Mucosa of gallbladder (tissue), 1 donor: ENCODE measurements at places on chromosomes 2 and 18. TPM values are rescaled to one million over a fixed set of nuclear protein-coding genes. Genes with fewer than 3 reads are reported as not detected.

- no peak for DNase-seq
These were observed 855.3 kb downstream of the SLC4A3 start for GRCh38 chr2:220482716-220483115.

- no peak for DNase-seq
These were observed 374.3 kb downstream of the SLC4A3 start for GRCh38 chr2:220001751-220002150.

- no peak for DNase-seq
These were observed 36.3 kb downstream of the PIEZO2 start for GRCh38 chr18:11113046-11113548.

DNA sequence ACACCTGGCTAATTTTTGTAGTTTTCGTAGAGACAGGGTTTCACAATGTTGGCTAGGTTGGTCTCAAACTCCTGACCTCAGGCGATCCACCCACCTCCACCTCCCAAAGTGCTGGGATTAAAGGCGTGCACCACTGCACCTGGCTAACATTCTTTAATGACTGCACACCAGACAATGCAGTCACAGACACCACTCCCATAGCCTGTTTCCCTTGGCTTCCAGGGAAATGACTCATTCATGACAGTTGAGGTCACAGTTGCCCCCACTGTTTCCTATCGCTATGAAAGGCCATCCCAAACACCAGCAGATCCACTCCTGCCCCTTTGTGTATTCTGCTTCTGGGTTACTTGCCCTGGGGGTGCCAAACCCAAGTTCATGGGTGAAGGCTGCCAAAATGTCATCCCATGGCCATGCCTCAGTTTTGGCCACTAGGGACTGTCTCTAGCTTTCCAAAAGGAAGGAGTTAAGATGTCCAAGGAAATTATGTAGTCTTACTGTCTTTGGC is 8.7 kb downstream of the CHMP1B start:
- no peak for DNase-seq

DNA sequence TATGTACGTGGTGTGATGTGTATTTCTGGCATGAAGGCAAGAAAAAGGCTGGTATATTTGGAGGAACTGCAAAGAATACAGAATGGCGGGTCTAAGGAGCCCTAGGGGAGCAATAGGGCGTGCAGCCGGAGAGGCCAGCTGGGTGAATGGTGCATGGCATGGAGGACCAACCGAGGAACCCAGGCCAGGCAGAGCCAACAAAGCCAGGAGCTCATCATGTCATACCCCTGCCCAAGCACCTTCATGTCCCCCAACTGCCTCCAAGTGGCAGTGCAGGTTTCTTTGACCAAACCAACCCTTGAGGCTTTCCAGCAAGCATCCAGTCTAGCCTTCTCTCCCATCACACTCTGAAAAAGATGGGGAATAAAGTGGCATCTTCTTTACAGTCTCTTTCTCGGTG is 8.9 kb upstream of the KCNK3 start:
- no peak for DNase-seq

DNA sequence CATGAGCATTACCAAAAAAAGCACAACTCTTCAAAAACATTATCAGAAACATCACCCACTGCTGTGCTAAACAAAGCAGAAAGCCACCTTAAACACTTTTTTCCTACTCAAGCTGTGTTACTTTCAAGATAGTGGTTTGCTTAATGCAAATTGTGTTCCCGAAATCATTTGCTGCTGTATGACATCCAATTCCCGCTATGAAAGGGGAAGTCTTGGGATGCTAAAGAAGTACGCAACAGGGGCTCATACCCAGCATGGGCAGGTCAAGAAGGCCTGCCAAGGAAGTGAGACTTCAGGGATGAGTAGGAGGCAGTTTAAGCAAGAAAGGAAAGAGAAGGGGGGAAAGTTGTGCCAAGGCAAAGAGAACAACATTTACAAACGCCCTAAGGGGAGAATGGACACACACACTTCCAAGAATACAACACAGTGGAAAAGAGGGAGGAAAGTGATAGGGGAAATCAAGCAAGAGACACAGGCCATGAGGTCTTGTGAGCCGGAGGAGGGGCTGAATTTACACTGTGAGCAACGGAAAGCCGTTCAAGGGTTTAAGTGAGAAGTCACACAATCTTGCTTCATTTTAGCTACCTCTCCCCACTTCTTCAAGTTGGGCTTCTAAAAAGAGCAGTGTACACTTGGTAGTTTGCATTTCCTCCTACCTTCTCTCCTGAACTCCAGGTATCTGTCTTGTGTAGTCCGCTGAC is 4.0 kb downstream of the PTPN2 start:
- DNase-seq = no peak

Gene SERPINB12
- total RNA-seq = not detected

DNA sequence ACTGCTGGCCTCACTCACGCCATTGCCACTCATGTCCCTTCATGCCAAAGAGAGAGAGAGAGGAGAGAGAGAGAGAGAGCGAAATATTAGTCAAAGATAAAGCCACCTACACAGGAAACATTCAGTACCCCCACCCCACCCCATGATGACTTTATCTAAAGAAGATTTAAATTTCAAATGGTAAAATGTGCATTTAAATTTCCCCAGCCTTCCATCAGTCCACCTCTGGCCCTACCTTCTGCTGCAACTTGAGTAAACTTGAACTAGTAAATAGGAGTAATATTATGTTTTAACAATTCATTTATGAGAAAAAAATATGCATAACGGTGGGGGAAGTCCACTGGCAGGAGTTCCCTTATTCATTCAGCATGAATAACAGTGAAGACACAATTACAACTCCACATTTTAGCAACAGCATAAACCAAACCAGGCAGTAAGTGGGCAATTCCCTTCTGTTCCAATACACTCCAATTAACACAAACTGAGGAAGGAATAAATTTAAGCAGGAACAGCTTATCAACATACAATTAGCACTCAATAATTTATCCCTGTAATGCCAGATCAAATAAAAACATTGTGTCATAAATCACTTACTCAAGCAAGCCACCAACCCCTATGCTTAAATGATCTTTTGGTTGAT is 264.2 kb downstream of the LNPK start:
- DNase-seq = no peak

Gene CYBRD1
- 126 TPM for total RNA-seq

GRCh38 chr2:65053199-65053598 is 3.0 kb upstream of the CEP68 start:
- DNase-seq = no peak

GRCh38 chr2:47041891-47042684 is 113.0 kb downstream of the STPG4 start:
- no peak for DNase-seq

DNA sequence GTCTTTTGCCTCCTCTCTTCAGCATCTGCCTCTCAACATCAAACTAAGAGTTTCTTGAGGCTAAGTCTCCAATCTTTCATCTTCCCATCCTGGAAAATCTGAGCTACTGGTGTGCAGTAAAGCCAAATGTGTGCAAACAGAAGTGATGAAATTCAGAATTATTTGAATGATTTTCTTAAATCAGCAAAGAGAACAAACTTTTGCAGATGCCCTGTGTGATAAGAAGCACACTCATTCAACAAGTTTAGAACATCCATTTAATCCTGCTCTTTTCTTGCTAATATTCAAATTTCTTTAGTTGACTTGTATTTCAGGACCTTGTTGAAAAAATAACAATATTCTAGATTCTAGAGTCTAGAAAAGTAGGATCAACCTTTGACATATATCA is 1374.9 kb upstream of the CELF4 start:
- DNase-seq = no peak

- DNase-seq = no peak
These were observed 83.1 kb downstream of the CAMKMT start for GRCh38 chr2:44444881-44445280.

GRCh38 chr18:11470941-11471340 is 138.5 kb upstream of the SLC35G4 start:
- no peak for DNase-seq

DNA sequence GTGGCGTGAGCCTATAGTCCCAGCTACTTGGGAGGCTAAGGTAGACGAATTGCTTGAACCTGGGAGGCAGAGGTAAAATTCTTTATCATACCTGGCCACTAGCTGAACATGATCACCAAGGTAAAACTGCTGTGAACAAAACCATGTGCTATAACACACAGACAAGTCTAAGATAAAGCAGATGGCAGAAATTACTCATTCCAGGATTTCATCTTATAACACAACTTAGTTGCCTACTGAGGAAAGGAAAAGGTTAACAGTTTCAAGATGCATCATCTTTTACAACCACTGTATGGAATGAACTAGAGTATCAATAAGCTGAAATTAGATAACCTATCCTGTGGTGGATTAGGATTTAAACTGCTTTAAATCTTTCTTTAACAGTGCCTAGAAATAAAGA is 8.3 kb downstream of the ARL5A start:
- DNase-seq = no peak

DNA sequence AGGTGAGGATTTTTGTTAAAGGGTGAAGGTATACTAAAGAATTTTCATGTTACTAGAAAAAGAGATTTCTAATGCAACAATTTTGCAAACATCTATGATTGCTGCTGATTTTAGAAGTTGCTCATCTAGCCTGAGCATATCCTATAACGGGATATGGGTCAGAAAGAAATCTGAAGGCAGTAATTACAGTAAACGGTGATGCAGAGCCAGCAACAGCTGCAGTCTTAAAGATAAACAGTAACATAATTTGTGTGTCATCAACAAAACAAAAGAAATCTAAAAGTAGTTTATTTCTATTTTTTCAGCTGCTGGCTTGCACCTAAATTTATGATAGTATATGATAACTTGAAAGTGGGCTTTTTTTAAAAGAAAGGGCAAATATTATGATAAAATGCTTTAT is 215.7 kb downstream of the SLC4A10 start:
- DNase-seq = no peak

Gene CNDP1
- 4.0 TPM for total RNA-seq

Gene LYPD6
- 30.1 TPM for total RNA-seq

DNA sequence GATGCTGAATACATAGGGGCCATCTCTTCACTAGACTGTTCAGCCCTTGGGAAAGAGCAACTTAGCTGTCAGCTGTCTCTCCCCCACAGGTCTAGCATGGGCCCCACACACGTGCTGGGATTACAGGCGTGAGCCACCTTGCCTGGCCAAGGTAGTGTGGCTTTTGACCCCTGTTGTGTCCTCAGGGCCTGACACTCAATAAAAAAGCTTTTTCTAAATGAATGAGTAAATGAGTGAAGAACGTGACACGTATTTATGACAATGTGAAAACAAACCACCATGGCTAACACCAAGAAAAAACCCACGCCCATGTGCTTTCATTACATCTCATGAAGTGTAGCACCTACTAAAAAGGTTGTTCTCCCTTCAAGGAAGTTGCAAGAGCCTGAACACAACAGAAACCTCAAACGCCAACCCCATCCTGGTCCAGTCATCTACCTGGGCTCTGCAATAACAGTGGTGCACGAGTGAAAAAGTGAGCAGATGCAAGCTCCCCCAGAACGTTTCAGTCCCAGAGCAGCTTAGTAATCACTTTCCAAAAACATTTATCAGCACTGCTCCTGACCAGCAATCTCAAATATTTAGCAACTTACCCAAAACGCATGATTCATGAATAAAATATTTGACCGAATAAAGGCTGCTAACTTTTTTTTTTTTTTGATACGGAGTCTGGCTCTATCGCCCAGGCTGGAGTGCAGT is 3.4 kb downstream of the WDFY1 start:
- no peak for DNase-seq

DNA sequence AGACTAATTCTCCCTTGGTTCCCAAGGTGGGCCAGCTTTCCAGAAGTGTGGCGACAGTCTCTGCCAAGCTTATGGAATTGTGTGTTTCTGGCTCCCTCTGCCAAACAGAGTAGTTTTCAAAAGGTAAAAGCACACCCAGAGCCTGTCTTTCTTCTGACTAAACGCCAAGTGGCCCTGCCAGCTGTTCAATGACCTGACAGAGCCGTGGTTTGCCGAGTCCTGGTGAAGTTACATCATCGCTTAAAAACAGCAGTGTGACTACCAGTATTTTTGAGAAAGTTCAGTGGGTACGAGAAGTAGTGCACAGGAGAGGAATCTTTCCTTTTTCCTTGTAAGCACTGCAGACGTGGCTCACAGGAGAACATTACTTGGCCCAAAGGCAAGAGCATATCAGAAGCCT is 1.9 kb downstream of the PER2 start:
- DNase-seq = peak; percentile 72

Gene SERPINB5
- 0.14 TPM for total RNA-seq

- no peak for DNase-seq
These were observed 180.8 kb downstream of the SLC8A1 start for GRCh38 chr2:40271094-40271493.

Gene DNAJC5G
- not detected for total RNA-seq

DNA sequence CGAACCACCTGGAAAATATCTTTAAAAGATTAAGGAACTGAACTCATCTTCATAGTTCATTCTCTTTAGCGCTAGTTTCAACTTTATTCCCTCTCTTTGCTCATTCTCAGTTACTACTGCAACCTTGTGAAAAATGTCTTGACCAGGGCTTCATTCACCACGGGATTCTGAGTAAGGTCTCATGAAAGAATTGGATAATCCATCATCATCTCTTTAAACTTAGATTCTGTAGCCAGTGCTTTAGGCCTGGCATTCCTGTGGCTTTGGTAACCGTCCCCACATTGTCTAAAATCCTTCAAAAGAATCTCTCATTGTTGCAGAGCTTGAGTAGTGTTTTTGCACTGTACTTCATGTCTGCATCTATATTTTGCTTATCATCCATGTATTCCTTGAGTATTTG is 229.5 kb downstream of the ETAA1 start:
- DNase-seq = no peak

GRCh38 chr2:204336153-204336744 is 209.0 kb upstream of the PARD3B start:
- no peak for DNase-seq

Gene SP100
- total RNA-seq = 86.6 TPM

- no peak for DNase-seq
These were observed 63.8 kb downstream of the EHD3 start for GRCh38 chr2:31297751-31298150.

Gene WNT6
- total RNA-seq = 1.5 TPM

DNA sequence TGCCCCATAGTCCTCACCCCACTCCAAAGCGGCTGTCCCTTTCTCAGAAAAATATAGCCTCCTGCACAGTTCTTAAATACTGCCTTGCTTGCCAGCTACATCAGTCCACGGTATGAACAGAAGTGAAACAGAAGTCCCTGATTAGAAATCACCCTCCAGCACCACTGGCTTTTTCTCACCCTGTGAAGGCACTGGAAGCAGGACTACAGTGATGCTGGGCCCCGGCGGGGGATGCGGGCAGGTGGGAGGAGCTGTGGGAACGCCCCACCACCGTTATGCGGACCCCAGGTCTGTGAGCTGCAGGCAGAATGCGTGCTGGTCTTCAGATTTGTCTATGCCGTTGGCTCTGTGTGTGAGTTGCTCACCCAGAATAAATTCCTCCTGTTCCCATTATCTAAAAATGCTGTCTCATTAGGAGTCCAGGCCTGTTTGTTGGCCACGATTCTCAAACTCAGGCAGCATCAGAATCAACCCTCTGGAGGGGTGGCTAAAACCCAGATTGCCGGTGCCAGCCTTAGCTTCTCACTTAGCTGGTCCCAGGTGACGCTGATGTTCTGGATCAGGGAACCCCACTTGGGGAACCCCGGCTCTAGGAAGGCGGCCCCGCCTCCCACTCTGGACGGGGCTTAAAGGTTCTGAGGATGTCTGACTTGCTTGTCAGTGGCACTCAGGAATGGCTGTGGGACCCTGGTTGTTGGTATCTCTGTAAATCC is 224.8 kb upstream of the PXDN start:
- no peak for DNase-seq

GRCh38 chr2:1804351-1804771 is 60.0 kb upstream of the PXDN start:
- DNase-seq = no peak

Gene SGPP2
- 44.8 TPM for total RNA-seq

Gene POTEI
- total RNA-seq = 0.03 TPM
